ENCODE measurements at places on chromosomes 12 and 14. TPM values are rescaled to one million over a fixed set of nuclear protein-coding genes. Genes with fewer than 3 reads are reported as not detected.

The NPFF gene
- total RNA-seq: not detected

The SNRPF gene
- 15.2 TPM for total RNA-seq

- DNase-seq: no peak
Observed at GRCh38 chr12:125189015-125189414, 123.8 kb downstream of the AACS start.

DNA sequence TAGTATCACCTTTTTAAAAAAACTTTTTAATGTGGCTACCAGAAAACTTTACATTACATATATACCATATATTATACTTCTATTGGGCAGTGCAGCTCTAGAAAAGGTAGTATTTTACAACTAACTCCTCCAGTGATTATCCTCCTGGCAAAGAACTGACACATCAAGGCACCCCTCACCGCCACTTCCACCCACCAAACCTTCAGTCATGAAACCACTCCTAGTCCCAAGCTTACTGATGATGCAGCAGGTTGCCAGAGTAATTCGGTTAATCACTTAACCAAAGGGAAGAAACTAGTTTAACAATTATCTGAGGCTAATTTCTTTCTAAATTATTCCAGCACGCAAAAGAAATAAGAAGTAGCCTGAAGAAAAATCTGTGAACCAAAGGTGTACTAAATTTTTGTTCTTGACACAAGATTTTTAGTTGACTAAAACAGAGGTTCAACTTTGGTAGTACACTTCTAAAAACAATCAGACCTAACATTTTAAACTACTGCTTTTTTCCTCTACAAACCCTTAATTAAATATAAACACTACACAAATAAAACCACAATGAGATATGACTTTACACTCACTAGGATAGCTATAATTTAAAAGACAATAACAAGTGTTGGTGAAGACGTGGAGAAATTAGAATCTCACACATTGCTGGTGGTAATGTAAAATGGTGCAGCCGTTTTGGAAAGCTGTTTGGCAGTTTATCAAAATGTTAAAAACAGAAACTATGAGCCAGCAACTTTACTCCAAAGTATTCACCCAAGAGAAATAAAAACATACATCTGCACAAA, 16.7 kb downstream of the SPPL3 start:
- no peak for DNase-seq

DNA sequence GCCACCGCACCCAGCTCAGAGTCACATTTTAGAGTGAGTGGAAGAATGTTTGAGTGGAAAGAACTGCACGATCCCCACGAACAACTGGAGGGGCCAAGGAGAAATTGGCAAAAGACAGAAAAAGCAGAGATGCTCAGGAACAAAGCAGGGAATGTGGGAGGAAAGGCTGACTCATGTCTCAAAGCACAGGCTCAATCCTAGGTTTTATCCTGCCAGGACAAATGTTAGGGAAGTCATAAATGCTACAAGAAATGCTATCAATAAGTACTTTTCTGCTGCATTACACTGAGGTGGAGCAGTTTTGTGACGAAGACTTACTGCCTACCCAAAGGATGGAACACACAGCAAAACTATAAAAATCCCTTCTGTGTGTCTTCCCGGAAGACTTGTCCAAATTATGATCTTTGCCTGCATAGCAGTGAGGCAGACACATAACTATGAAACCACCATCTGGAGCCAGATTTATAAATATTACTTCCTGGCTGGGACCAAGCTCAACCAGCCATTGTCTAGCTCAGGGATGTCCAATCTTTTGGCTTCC, 26.7 kb downstream of the NIN start:
- no peak for DNase-seq

The MMP19 gene
- total RNA-seq: 48.7 TPM

- no peak for DNase-seq
Observed at GRCh38 chr14:94992046-94992445, 165.3 kb downstream of the DICER1 start.

DNA sequence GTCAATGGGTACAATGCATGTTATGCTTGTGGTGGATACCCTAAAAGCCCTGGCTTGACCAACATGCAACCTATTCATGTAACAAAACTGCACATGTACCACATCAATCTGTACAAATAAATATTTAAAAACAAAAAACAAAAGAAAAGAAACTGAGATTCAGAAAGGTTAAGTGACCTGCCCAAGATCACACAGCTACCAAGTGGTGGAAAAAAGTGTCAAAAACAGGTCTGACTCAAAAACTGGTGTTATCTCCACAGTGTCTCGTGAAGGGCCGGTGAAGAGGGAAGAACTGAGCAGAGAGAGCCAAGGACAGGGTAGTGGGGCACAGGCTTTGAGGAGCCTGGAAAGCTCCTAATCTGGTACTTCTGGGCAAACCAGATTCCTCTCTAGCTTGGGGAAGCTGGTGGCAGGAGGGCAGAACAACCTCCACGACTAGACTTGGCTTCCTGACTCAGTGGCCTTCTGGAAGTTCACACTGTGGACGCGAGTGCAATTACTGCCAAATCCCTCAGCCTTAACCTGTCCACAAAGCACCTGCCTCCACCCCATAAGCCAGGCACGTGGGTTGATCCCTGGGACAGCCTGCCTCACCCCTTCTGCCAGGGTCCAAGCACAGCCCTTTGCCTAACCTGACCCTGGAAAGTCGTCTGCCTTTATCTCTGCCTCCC, 15.6 kb downstream of the ZBTB39 start:
- DNase-seq: no peak

The RTN1 gene
- total RNA-seq: 12.5 TPM

- DNase-seq: peak; percentile 93
Observed at GRCh38 chr14:22837114-22837749, 847 bp downstream of the MMP14 start.

DNA sequence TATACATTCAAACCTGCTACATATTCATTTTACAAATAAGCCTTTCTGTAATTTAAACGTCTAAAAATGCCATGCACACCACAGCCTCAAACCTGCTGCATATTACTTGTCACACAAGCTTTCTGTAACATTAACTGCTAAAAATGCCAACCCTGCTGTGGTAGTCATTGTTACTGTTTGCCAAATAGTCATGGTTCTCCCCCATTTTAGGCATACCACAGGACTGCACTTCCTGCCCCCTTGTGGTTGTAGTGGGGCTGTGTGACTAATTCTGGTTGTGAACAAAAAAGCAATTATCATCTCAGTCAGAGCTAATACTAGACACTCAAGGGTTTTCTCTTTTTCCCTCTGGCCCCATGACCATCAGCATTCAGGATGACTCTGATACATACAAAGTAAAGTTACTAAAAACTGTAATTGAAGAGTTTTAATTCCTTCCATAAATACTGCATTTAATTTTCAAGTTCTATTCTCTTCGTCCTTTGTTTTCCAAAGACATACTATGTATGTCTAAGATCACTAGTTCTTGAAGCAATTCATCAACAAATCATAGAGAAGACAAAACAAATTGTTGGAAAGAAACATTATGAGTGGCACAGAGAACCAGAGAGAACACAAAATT, 5.7 kb upstream of the SLC35F4 start:
- DNase-seq: no peak

- peak; percentile 13 for DNase-seq
Observed at GRCh38 chr14:91154851-91155625, 41.2 kb downstream of the DGLUCY start.

DNA sequence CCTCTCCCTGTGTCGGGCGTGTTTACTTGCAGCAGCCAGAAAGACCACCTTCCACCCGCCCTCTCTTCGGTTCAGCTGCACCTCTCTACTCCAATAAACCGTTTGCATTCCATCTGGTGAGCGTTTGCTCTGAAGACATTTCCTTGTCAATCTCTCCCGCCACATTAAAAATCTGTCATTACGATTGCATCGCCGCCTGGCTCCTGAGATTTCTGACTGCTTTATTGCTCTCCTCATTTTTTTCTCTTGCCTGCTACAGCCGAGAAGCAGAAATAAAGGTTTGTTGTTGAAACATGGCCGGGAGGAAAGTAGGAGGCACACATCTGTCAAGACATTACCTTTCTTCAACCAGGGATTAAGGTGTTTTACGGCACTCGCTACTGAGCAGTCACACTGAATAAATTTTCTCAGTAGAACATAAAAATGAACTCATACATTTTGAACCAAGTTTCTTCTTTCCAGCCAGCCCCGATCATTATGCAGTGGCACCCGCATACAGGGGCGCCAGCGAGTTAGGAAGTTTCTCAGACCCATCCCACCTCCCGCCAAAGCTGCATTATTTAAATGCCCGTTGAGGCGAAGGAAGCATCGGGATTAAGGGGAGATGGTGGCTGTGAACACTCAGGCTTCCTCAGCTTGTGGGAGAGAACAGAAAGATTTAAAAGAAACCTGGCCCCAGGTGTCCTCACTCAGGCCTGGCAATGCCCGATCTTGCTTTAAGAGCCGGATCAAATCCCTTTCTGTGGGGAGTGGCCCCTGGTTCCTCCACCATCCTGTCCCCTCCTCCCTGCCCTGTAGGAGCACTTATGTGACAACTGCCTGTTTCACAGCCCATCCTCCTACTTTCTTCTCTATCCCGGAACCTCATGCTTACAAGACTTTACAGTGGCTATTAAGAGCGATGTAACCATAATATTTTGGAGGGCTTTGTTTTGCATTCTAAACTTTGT, 1108.9 kb downstream of the BCL11B start:
- DNase-seq: no peak

GRCh38 chr12:46717159-46717558, 108.6 kb downstream of the SLC38A4 start:
- no peak for DNase-seq

The TRIM9 gene
- 2.7 TPM for total RNA-seq

The CCDC196 gene
- not detected for total RNA-seq

DNA sequence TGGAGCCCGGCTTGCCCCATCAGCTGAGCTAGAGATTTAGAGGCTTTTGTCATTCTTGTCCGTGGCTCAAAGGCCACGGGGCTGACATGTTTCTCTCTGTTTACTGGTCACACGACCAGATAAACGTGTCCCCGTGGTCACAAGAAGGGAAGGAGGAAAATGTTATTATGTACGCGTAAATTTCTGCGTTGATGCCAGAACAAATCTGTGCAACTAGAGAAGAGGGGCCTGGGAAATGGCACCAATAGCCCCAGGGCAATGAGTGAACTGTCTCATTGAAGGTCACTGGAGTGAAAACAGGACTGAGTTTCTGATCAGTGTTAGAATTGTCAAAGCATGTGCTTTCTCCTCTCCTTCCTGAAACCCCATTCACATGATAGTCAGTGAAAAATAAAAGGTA, 25.3 kb downstream of the OAS2 start:
- DNase-seq: no peak

- no peak for DNase-seq
Observed at GRCh38 chr12:7075939-7076338, 15.4 kb downstream of the C1S start.

GRCh38 chr14:61471297-61472005, 150.1 kb downstream of the PRKCH start:
- DNase-seq: no peak

The TESPA1 gene
- total RNA-seq: 1.00 TPM

The TEX22 gene
- total RNA-seq: 0.71 TPM

DNA sequence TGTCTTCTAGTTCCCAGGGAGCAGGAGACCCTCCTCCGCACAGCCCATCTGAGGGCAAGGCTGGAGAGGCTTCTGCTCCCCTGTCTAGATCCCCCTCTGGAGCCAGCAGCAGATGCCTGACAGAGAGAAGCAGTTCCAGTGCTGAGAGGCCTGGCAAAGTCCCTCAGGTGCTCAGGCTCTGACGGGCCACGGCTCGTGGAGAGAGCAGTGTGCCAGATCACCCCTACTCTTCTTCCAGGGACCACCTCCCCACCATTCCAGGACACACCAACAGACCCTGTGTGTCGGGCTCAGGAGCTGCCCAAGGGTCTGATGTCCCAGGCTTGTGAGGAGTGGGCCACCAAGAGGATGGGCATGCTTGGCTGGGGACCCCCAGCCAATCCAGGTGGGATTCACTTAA, 22.5 kb upstream of the C14orf180 start:
- DNase-seq: peak; percentile 38

The SDR39U1 gene
- total RNA-seq: 31.6 TPM

GRCh38 chr14:34213332-34213731, 248.7 kb downstream of the SPTSSA start:
- no peak for DNase-seq

GRCh38 chr12:74066476-74066875, 471.2 kb upstream of the ATXN7L3B start:
- DNase-seq: no peak

DNA sequence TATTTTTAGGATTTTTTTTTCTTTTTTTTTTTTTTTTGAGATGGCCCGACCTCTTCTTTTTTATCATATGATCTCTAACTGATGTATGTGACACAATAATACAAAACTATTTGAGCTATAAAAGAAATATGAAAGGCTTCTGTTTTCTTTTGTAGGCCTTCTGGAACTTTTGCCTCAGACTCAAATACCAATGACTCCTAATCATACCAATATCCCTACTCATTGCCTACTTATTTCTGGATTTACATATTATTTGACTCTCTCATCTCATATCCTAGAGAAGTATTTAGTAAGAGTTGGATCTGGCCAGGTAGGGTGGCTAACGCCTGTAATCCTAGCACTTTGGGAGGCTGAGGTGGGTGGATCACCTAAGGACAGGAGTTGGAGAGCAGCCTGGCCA, 12.7 kb upstream of the WDR89 start:
- DNase-seq: no peak

The FAM222A gene
- 0.79 TPM for total RNA-seq

Measured in posterior vena cava (tissue), 2 donors.